A549 treated with CpdA at 1 μM for 4 hours (cell line): ENCODE measurements at places on chromosomes 13 and 19. TPM values are rescaled to one million over a fixed set of nuclear protein-coding genes. Genes with fewer than 3 reads are reported as not detected.

TRPC4 gene
- 0.08 to 0.18 TPM (median 0.09 TPM) in 3 of 5 replicates, not detected in the others for total RNA-seq

RNF113B gene
- not detected in 5 replicates for total RNA-seq

S1PR5 gene
- total RNA-seq, result 1.7 to 2.6 TPM (median 2.3 TPM) in 5 replicates

ZNF491 gene
- total RNA-seq, result not detected in 5 replicates

MAP4K1 gene
- total RNA-seq, result 0.30 to 1.5 TPM (median 1.1 TPM) in 5 replicates

OR4F17 gene
- not detected in 5 replicates for total RNA-seq

WDR88 gene
- total RNA-seq, result not detected in 5 replicates

GARIN5B gene
- total RNA-seq, result 0.10 to 0.25 TPM (median 0.17 TPM) in 4 of 5 replicates, not detected in the other

VPS36 gene
- 12.0 to 17.5 TPM (median 12.9 TPM) in 5 replicates for total RNA-seq

RFPL4AL1 gene
- total RNA-seq, result not detected in 5 replicates

CYP4F2 gene
- total RNA-seq, result 0.07 to 0.49 TPM (median 0.21 TPM) in 4 of 5 replicates, not detected in the other

EVI5L gene
- 0.96 to 2.0 TPM (median 1.4 TPM) in 5 replicates for total RNA-seq

FBXO17 gene
- 70.5 to 99.5 TPM (median 87.1 TPM) in 5 replicates for total RNA-seq

KCNN1 gene
- 0.37 to 1.4 TPM (median 0.59 TPM) in 5 replicates for total RNA-seq

REEP6 gene
- total RNA-seq, result 3.0 to 5.5 TPM (median 5.3 TPM) in 5 replicates

GRK1 gene
- total RNA-seq, result 0.01 TPM in 1 of 5 replicates, not detected in the others

NFIX gene
- total RNA-seq, result 3.8 to 5.0 TPM (median 4.2 TPM) in 5 replicates

ZNF541 gene
- total RNA-seq, result not detected in 5 replicates

C1QTNF9 gene
- total RNA-seq, result not detected in 5 replicates

LGI4 gene
- 0.06 to 0.27 TPM (median 0.13 TPM) in 4 of 5 replicates, not detected in the other for total RNA-seq

RYR1 gene
- 4.3 to 5.0 TPM (median 5.0 TPM) in 5 replicates for total RNA-seq

FBL gene
- 587 to 784 TPM (median 713 TPM) in 5 replicates for total RNA-seq

VAV1 gene
- 6.2 to 9.5 TPM (median 7.4 TPM) in 5 replicates for total RNA-seq

IGFL3 gene
- 0.17 to 0.38 TPM (median 0.24 TPM) in 3 of 5 replicates, not detected in the others for total RNA-seq

ZNF560 gene
- total RNA-seq, result not detected in 5 replicates

SMAD9 gene
- 0.02 to 0.09 TPM (median 0.06 TPM) in 5 replicates for total RNA-seq

PODNL1 gene
- total RNA-seq, result 0.87 to 1.5 TPM (median 1.2 TPM) in 5 replicates

MYO1F gene
- 0.17 to 0.35 TPM (median 0.24 TPM) in 5 replicates for total RNA-seq

KANK3 gene
- 2.3 to 4.3 TPM (median 3.5 TPM) in 5 replicates for total RNA-seq

MCF2L gene
- 0.25 to 0.51 TPM (median 0.27 TPM) in 5 replicates for total RNA-seq

MEDAG gene
- 0.07 to 0.08 TPM (median 0.07 TPM) in 3 of 5 replicates, not detected in the others for total RNA-seq

CD79A gene
- total RNA-seq, result 0.52 to 1.3 TPM (median 1.0 TPM) in 5 replicates

ZNF471 gene
- total RNA-seq, result 0.02 to 0.05 TPM (median 0.03 TPM) in 4 of 5 replicates, not detected in the other

C19orf33 gene
- 672 to 771 TPM (median 732 TPM) in 5 replicates for total RNA-seq

POU2F2 gene
- 0.27 to 0.55 TPM (median 0.48 TPM) in 5 replicates for total RNA-seq

ECSIT gene
- total RNA-seq, result 30.6 to 37.0 TPM (median 32.2 TPM) in 5 replicates

TEX26 gene
- total RNA-seq, result not detected in 5 replicates

SBNO2 gene
- 31.9 to 52.8 TPM (median 46.5 TPM) in 5 replicates for total RNA-seq

NLRP11 gene
- 0.01 to 0.06 TPM (median 0.06 TPM) in 3 of 5 replicates, not detected in the others for total RNA-seq

AMER2 gene
- not detected in 5 replicates for total RNA-seq

ILF3 gene
- 159 to 173 TPM (median 167 TPM) in 5 replicates for total RNA-seq

KLK6 gene
- total RNA-seq, result 0.21 to 0.82 TPM (median 0.33 TPM) in 4 of 5 replicates, not detected in the other
